Activated CD8-positive, alpha-beta memory T cell treated with anti-CD3 and anti-CD28 coated beads, Interleukin-2, amount 50 U/mL, for 48 hours (primary cell): ENCODE measurements at places on chromosomes 12 and 14.
A peak's percentile ranks its signal among the peaks of the same experiment; 100 is the strongest.

GRCh38 chr14:51805541-51805940 is 54.9 kb upstream of the GNG2 start:
- DNase-seq, result no peak

DNA sequence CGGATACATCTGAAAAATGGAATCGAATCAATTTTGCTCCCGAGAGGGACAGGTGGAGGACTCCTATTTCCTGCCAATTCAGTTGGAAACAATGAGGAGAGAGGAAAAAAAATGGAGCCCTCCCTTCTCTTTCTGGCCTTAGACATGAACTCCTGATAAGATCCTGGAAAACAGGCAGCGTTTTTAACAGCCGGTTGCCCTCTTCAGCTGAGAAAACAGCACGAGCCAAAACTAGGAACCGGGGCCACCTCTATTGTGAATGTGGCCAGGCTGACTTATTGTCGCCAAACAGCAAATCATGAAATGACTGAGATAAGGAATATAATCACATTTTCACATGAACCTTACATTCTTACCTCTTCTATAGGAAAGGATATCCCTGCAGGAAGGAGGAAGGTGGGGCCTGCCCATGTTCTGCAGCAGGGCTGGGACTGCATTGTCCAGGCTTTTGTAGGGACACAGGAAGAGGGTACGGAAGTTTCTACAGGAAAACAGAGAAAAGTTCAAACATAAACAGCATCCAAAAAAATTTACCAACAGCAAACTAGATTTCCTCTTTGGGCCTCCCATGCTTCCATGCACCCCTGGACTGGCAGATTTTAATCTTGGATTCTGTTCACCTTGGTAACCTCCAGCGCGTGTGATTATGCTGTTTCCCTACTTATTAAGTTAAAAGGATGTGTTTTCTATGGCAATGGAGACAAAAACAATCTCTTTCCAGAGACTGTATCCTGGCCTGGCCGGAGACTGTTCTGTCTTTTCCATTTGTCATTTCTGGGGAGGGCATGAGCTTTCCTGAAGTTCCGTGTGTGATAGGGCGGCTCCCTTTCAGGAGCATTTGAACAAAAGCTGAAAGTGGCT is 29.0 kb upstream of the ELK3 start:
- DNase-seq, result no peak

GRCh38 chr12:40635141-40635731 is 57.0 kb upstream of the CNTN1 start:
- DNase-seq, result no peak

- DNase-seq, result no peak
Measured at GRCh38 chr12:16515666-16516065, 90.3 kb downstream of the LMO3 start.

DNA sequence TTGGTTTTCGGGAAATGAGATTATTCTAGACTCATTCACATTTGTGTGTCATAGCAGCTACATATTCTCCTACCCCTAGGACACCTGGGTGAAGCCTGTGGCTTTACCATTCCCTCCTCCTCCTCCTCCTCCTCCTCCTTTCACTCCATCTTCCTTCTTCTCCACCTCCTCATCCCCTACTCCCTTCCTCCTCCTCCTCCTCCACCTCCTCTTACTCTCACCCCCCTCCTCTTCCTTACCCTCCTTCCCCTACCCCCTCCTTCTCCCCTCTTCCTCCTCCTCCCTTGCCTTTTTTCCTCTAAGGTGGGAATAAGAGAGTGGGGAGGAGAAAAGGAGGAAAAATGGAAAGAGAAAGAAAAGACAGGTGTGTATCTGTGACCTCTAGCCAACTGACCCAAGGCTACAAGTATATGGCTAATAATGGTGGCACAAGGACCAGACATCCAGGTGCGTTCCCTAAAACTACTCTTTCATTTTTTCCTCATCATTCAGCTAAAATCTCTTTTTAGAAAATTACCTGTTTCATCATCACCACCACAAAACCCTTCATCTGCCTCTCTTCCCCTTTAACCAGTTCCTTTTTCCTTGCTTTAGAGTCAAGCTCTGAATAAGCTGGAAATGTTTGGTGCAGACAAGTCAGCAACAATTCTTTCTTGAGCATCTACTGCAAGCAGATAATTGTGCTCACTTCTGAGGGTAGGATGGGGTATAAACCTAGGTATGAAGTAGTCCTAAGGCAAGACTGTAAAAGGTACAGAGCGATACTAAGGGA is 149.8 kb upstream of the FOXN3 start:
- no peak for DNase-seq

DNA sequence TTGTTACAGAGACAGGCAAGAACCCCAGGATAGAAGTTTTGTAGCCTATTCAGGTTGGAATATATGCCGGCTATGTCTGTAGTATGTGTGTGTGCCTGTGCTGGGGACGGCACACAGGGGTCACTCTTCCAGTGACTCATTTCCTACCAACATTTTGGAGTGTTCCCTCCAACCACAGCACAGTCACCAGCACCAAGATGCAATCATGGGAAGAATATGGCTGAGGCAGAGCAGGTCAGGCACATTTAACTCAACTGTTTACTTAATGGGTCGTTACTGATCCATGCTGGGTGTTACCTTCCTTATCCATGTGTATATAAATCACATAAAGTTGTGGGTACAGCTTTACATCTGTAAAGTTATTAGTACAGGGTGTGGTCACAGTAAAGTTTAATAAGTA is 178.3 kb downstream of the PRKD1 start:
- no peak for DNase-seq

DNA sequence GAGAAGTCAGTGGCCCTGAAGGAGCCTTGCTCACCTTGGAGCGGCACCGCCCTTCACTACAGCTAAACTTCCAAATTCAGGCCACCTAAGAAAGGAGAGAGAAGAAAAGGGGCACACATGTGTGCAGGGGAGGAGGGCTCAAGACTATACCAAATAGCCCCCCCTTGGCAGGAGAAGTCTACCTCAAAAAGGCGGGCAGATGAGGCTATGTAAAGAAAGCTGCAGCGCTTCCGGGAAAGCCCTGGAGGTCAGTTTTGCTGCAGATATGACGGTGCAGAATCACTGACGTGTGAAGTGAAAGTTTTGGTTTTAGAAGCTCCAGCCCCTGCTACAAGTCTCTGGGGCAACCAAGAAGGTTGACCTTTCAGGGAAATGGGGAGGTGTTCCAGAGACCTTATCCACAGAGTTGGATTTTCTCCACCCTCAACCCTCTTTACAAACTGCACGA is 48.2 kb upstream of the PNMA1 start:
- peak; percentile 71 for DNase-seq

DNA sequence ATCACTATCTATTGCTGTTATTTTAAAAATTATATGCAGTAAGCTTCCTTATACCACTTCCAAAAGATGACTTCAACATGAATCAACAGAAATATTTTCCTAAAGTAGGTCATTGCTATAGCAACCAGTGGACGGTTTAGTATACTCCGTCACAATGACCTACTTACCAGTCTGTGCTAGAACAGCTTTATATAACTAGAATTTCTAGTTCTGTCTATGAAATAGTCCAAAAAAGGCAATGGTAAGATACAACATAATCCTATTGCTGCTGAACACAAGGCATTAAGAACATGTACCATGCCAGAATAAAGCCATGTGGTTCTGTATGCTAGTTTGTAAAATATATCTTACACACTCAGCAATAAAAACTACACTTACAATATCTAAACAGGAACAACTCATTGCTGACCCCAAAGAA is 40.7 kb upstream of the MTERF2 start:
- DNase-seq, result no peak

- peak; percentile 84 for DNase-seq
Measured at GRCh38 chr12:6772331-6772695, at the start of gene LAG3. LAG3 (plus strand) TSS chr12:6772520; CDS start chr12:6772853, 333 bp downstream.

- DNase-seq, result peak; percentile 85
Measured at GRCh38 chr12:48817873-48818830, at the start of gene CACNB3. CACNB3 (plus strand) TSS chr12:48818496; CDS start chr12:48818930, 434 bp downstream.

DNA sequence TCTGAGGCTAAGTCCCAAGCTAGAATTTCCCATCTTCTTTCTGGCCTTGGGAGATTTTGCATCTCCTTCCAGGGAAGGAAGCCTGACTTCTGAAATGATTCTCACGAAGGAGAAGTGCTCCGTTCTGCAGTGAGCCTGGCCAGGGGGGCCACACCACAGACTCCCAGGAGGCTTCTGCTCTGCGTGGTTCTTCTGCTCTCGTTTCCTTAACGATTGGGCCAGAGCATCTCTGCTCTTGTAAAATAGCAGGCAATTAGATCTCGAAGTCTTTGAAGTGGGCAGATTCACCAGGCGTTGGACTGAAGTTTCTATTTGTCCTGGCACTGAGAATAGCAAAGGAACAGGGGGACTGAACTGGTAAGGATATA is 6.7 kb upstream of the BATF start:
- no peak for DNase-seq

- no peak for DNase-seq
Measured at GRCh38 chr12:14505626-14506596, 61.8 kb downstream of the PLBD1 start.
